ENCODE measurements at places on chromosomes 1 and 21.

- ATAC-seq, result peak; percentile 87
Measured at GRCh38 chr1:237879195-237879594, 11.5 kb downstream of the ZP4 start.

- no peak for ATAC-seq
Measured at GRCh38 chr21:42423197-42423675, 19.5 kb downstream of the UBASH3A start.

GRCh38 chr1:180501865-180502360 is 464 bp downstream of the ACBD6 start:
- ATAC-seq, result peak; percentile 48

DNA sequence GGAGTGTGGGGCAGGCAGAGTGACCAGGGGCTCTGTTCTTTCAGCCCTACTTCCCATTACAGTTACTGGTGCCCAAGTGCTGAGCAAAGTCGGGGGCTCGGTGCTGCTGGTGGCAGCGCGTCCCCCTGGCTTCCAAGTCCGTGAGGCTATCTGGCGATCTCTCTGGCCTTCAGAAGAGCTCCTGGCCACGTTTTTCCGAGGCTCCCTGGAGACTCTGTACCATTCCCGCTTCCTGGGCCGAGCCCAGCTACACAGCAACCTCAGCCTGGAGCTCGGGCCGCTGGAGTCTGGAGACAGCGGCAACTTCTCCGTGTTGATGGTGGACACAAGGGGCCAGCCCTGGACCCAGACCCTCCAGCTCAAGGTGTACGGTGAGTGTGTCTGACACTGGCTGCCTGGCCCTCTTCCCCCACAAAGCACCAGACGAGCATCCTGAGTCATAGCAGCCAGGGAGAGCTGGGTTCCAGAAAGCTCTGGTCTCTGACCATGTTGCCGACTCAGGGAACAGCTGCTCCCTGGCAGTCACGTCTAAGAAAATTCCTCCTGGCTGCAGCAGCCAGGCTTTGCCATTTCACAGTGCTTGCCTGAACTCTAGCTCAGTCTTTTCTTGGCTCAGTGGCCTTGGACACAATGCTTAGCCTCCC is 3.3 kb downstream of the SLAMF8 start:
- ATAC-seq, result no peak

Measured in esophagus mucosa (tissue), 1 donor.